NCI-H2081 (cell line): ENCODE measurements at places on chromosomes 3 and 15.

DNA sequence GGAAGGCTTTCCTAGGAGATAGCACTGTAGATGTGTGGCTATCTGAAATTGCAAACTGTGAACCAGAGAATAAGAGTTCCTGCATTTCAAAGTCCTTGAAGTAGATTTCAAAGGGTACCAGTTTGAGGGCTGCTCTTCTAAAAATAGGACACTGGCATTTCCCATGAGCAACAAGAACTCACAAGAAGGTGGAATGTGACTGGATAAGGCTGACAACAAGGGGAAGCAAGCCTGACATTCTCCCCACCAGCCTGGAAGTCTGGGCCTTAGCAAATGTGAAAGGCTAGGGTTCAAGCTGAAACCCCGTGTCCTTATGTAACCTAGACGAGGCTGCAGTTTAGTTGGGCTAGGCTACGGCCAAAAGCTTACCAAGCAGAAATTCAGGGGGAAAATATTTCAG, 18.7 kb upstream of the TJP1 start:
- no peak for DNase-seq

DNA sequence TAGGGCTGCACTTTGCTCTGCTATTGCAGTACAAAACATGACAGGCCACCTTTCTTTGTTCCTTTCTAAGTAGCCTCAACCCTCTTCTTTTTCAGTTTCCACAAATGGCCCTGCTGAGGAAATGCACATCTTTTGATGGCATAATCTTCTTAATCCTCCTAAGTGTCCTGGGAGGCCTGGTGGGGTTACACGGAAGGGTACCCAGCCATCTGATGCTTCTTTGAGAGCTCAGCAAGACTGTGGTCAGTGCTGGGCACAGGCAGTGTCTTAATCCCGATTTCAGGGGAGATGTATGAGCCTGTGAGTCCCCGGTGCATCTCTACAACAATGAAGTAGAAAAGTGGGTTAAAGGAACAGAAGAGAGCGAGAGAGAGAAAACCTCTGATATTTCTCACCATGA, 404.8 kb downstream of the GRM7 start:
- DNase-seq, result no peak

DNA sequence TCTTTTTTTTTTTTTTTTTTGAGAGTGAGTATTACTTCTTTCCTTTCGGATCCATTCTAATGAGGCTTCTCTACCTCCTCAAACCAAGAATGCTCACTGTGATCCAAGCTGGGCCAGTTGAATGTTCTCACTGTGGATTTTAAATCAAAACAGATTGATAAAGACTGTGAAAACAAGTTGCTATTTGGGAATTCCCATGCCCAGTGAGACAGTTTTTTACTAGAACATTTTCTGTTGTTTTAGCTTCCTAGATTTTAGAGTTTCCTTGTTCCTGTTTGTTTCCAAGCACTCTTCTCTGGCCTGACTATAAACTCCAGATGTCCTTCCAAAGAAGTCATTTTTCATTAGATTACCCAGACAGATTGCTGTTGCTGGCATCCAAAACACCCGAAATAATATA, 60.1 kb upstream of the GALNT15 start:
- DNase-seq, result no peak

GRCh38 chr3:28890373-28890772, 390.5 kb upstream of the RBMS3 start:
- no peak for DNase-seq
